ENCODE measurements at places on chromosomes 3 and 15.

DNA sequence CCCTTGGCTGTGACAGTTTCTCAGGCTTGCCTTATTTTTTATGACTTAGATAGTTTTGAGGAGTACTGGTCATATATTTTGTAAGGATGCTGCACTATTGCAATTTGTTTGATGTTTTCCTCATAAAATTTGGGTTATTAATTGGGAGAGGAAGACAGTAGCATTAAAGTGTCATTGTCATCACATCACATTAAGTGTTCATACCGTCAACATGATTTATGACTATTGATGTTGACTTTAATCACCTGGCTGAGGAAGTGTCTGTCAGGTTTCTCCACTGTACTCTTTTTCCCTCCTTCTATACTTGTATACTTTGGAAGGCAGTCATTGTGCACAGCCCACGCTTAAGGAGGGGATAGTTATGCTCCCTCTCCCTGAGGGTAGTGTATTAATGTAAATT lies 26.9 kb downstream of the TRIM69 start:
- no peak for DNase-seq

DNA sequence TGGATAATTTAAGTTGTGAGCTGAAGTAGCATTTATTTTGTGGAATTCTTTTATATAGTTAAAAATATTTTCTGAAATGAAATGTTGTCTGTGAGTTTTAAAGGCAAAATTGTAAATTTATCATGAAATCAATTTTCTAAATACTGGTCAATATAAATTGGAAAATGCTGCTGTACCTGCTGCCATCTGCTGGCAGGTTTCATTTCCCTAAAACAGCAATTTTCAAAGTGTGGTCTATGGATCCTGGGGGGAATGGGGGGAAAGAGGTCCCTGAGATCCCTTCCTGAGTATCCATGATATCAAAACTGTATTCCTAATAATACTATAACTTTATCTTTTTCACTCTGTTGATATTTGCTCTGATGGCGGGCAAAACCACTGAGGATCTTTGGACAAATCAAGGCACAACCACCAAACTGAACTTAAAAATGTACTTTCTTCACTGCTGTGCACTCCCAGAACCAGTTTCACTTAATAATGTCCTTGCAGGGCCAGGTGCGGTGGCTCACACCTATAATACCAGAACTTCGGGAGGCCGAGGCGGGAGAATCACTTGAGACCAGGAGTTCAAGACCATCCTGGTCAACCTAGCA lies 17.2 kb upstream of the CCR4 start:
- no peak for DNase-seq

- DNase-seq, result no peak
Measured at GRCh38 chr3:42032693-42033349, 58.3 kb upstream of the TRAK1 start.

GRCh38 chr3:85258819-85259218 lies 300.0 kb downstream of the CADM2 start:
- DNase-seq, result no peak

All from effector CD8-positive, alpha-beta T cell (primary cell).